ENCODE measurements at places on chromosomes 13 and 19.

- no peaks in the 10 kb centered on the region for H3K27me3 ChIP-seq
- no peak overlapping the region for H3K27ac ChIP-seq
- H3K4me3 ChIP-seq = no peak overlapping the region
- H3K36me3 ChIP-seq = no peaks in the 10 kb centered on the region
- no peak for DNase-seq
Measured at GRCh38 chr13:112657850-112658445, 31.9 kb upstream of the ATP11A start.

DNA sequence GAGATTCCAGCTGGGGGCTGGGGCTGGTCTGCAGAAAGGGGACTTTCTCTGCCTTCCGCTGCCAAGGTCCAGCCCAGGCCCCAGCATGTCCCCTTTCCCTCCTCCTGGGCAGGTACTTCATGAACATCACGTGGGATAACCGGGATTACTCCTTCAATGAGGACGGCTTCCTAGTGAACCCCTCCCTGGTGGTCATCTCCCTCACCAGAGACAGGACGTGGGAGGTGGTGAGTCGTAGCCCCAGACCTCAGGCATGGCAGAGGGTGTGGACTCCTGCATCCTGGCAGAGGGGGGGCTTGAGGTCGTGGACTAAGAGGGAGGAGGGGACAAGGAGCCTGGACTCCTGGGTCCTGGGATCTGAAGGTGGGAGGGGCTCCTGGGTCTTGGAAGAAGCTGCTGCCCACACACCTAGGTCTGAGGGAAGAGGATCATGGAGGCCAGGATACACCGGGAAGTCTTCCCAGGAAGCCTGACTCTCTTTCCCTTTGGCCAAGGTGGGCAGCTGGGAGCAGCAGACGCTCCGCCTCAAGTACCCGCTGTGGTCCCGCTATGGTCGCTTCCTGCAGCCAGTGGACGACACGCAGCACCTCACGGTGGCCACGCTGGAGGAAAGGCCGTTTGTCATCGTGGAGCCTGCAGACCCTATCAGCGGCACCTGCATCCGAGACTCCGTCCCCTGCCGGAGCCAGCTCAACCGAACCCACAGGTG is 20.6 kb downstream of the GRIN2D start:
- peak; percentile 56 for DNase-seq
- H3K27ac ChIP-seq = peak overlapping the region; percentile 92
- no peaks in the 10 kb centered on the region for H3K27me3 ChIP-seq
- H3K36me3 ChIP-seq = peaks cover 11% of the 10 kb centered on the region

DNA sequence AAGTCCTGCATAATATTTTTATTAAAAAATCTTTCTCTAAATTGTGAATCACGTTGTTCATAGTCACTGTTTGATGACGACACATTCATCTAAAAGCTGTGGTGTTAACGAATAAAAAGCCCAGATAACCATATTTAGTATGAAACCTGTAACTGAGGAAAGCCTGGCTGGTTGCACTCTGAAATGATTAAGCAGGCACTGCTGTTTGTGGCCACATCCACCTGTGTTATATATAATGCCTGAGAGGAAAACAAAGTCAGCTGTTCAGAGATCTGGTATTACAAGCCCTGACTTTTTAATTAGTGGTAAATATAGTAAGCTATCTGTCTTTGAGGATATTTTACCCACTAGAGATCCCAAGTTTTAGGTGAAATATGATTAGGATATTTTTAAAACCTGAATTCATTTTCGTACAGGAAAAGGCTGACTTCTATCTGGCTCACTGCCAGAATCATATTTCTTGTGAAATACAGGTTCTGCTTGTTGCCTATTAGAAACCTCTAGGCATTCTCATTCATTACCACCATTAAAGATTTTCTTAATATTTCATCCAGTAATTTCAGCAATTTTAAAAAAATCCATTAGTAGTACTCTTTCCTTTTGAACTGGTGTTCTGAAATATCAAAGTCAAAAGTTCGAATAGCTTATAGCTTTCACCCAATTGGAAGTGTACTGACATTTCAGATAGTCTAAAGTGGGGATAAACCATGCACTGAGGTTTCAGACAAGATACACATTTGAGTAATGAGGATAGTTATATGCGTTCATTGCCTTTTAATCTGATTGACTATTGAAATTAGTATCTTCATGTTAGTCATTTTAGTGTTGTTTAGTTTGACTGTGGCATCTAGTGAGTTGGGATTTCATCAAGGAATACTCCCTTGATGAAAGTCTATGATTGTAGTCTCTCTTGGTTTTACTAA is 79.7 kb downstream of the LMO7 start:
- H3K4me1 ChIP-seq = no peaks in the 10 kb centered on the region
- H3K27ac ChIP-seq = no peak overlapping the region
- H3K36me3 ChIP-seq = no peaks in the 10 kb centered on the region
- H3K27me3 ChIP-seq = no peaks in the 10 kb centered on the region

- H3K27ac ChIP-seq = no peak overlapping the region
- H3K36me3 ChIP-seq = no peaks in the 10 kb centered on the region
- peaks cover 13% of the 10 kb centered on the region for H3K4me1 ChIP-seq
- no peak overlapping the region for H3K4me3 ChIP-seq
- DNase-seq = no peak
Measured at GRCh38 chr13:27352698-27353097, 71.7 kb upstream of the GTF3A start.

GRCh38 chr19:1373534-1374249 is 10.0 kb upstream of the NDUFS7 start:
- H3K36me3 ChIP-seq = peaks cover 7% of the 10 kb centered on the region
- no peak overlapping the region for H3K4me3 ChIP-seq
- DNase-seq = no peak
- H3K27me3 ChIP-seq = no peaks in the 10 kb centered on the region
- H3K27ac ChIP-seq = 0 out of 2 replicates have a peak overlapping the region, but pooled peaks have one; percentile 19
- no peaks in the 10 kb centered on the region for H3K4me1 ChIP-seq

- H3K4me1 ChIP-seq = no peaks in the 10 kb centered on the region
- H3K36me3 ChIP-seq = no peaks in the 10 kb centered on the region
- H3K4me3 ChIP-seq = no peak overlapping the region
- no peaks in the 10 kb centered on the region for H3K27me3 ChIP-seq
- no peak for DNase-seq
Measured at GRCh38 chr19:400976-401865, 7.7 kb downstream of the C2CD4C start.
